NCI-H446 (cell line): ENCODE measurements at places on chromosomes 5 and 9.
A peak's percentile ranks its signal among the peaks of the same experiment; 100 is the strongest.

GRCh38 chr9:70263421-70263820, 4.6 kb downstream of the SMC5 start:
- DNase-seq = no peak

GRCh38 chr5:50441493-50441955, 436 bp upstream of the EMB start:
- DNase-seq = no peak

- DNase-seq = no peak
Observed at GRCh38 chr5:23318960-23319359, 188.4 kb upstream of the PRDM9 start.

DNA sequence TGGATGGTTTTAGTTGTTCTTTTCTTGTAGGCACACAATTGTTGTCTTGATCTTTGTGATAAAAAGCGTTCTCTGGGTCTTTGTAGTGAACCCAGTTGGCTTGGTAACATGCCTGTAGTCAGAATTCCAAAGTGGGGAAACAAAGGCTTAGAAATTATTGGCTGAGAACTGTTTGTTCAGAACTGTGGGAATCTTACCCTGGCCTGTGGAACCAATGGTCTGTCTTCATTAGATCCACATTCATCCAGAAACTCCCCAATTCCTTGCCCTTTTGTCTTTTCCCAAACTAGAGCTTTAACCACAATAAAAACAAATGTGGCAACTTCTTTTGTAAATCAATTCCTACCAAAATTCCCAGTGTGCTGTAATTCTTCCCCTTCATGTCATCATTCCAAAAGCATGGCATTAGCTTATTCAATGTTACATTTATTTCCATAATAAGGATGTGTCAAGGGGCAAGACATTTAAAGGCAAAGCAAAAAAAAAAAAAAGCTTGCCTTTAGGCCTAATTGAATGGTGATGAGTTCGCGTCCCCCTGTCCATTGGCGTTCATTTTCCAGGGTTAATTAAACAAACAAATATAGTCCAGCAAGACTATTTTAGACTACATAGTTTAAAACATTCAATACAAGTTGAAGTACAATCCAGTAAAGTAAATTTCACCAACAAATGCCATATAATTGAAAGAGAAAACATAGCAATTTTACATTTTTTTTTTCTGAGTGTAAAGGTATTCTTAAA, 249.8 kb upstream of the ZNF608 start:
- no peak for DNase-seq

DNA sequence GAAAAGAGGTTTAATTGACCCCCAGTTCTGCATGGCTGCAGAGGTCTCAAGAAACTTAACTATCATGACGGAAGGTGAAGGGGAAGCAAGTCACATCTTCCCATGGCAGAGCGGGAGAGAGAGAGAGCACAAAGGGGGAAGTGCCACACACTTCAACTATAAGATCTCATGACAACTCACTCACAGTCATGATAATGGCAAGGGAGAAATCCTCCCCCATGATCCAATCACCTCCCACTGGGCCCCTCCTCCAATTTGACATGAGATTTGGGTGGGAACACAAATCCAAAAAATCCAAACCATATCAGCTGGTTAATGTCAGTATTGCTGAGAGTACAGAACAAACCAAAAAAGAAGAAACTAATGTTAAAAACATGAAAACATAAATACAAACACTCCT, 120.2 kb downstream of the STARD4 start:
- DNase-seq = no peak

- DNase-seq = no peak
Observed at GRCh38 chr5:28975508-28975907, 1937.1 kb upstream of the CDH9 start.

DNA sequence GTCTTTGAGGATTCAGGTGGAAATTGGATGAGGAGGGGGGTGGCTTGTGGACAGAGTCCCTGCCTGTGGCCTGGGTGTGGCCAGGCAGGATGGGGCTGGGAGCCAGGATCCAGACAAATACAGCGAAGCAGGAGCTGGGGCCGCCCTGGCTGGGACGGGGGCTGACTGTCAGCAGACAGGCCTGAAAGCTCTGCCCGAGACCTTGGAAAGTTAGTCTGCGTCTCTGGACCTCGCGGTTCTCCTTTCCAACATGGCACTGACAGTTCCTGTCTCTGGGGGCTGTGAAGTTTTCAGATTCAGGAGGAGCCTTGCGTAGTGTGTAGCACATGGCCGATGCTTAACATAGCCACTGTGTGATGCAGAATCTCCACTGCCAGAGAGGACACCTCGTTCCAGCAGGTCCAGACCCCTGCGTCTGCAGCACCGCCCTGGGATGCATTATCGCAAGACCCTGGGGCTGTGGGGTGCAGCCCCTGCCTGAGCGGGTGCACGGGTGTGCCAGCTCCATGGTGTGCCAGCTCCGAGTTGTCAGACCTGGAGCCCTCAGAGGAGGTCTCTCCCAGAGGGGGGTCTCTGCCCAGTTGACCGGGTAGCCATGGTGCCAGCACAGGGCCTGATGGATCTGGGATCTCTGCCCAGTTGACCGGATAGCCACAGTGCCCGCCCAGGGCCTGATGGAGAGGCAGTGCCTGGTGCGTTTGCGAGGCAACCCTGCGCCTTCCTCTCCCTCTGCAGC, 89.3 kb downstream of the COL5A1 start:
- no peak for DNase-seq

- no peak for DNase-seq
Observed at GRCh38 chr5:153276151-153276550, 214.3 kb upstream of the GRIA1 start.

GRCh38 chr5:68460147-68460798, 244.7 kb downstream of the PIK3R1 start:
- no peak for DNase-seq

DNA sequence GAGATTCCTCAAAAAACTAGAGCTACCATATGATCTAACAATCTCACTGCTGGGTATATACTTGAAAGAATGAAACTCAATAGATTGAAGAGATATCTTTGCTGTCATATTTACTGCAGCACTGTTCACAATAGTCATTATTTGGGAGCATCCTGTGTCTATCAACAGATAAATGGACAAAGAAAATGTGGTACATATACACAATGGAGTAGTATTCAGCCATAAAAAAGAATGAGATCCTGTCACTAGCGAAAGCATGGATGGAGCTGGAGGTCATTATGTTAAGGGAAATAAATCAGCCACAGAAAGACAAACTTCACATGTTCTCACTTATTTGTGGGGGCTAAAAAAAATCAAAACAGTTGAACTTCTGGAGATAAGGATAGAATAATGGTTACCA, 505.7 kb upstream of the ARRDC3 start:
- no peak for DNase-seq

GRCh38 chr9:68711281-68711680, 6.2 kb downstream of the PIP5K1B start:
- DNase-seq = no peak

DNA sequence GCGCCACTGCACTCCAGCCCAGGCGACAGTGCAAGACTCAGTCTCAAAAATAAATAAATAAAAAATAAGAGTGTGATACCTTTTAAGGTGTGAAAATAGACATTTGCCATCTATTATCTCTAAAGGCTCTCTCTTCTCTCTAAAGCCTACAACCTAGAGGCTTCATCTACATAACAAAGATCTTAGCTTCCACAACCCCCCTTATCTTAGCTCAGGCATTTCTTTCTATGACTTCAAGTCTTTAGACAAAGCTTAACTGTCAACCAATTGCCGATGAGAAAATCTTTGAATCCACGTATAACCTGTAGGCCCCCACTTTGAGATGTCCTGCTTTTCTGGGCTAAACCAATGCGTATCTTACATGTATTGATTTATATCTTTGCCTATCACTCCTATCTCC, 64.9 kb upstream of the ADAMTS19 start:
- no peak for DNase-seq

- no peak for DNase-seq
Observed at GRCh38 chr9:93590609-93591234, 14.3 kb downstream of the PHF2 start.

DNA sequence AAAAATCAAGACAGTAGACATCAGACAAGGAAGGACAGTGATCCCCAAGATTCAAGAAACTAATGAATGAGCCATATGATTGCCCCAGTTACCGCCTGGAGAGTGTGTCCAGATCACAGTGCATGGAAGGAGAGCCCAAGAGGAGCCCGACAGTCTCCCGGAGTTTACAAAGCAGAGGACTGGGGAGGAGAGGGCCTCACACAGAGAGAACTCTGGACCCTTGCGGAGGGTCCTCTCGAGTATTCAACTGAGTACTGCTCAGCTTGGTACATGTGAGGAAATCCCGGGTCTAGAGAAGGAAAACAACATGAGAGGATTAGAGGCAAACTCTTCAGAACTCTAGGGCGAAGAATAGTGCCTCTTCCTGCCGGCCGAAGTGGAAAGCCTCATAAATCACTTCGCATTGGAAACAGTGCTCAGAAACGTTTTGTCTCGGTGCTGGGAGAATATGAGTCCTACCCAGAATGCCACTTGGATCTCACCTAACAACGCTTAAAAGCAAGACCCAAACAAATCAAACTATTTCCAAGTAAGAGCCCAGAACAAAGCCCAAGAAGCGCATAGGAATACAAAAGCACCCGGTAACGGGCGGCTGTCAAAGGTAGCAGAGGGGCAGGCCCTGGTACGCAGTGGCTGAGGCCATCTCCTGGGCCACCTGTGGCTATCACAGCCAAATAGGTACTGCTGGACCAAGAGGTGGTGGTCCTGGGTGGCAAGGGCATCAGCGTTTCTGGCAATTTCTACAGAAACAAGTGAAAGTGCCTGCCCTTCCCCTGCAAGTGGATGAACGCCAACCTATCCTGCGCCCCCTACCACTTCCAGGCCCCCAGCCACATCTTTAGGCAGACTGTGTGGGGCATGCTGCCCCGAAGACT, 36.0 kb downstream of the FAM78A start:
- no peak for DNase-seq

- no peak for DNase-seq
Observed at GRCh38 chr9:68416936-68417564, 60.6 kb downstream of the PGM5 start.

- no peak for DNase-seq
Observed at GRCh38 chr5:159641371-159642039, 274.8 kb upstream of the ADRA1B start.

- no peak for DNase-seq
Observed at GRCh38 chr5:80747922-80748321, 93.1 kb upstream of the DHFR start.

GRCh38 chr9:115289757-115290208, 171.8 kb upstream of the TNC start:
- peak; percentile 50 for DNase-seq

DNA sequence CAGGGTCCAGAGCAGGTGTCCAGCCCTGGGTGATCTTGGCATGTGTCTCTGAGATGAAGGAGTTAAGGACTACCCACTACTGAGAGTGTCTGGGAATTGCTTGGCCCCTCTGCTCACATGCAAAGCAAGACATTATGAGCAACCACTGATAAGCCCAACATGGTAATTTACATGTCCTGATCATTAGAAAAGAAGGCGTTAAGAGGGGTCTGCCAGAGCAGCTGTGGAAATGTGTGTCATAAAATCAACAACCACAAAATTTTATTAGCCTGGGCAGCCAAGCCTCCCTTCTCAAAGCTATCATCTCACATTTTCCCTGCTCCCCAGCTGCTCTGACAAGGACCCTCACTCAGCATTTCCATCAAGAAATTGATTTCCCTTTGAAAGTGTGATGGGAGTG, 351.0 kb downstream of the SPOCK1 start:
- DNase-seq = no peak
